ENCODE measurements at places on chromosomes 1 and 21. TPM values are rescaled to one million over a fixed set of nuclear protein-coding genes. Genes with fewer than 3 reads are reported as not detected.

Gene ATP1A4
- not detected for total RNA-seq

Gene PIGK
- 12.1 TPM for total RNA-seq

Gene RGS8
- total RNA-seq = not detected

Gene SLC35F3
- total RNA-seq = 0.68 TPM

Gene GNG5
- 93.1 TPM for total RNA-seq

Gene PDZK1IP1
- total RNA-seq = 273 TPM

Gene OR6K3
- total RNA-seq = not detected

Gene MPL
- 0.48 TPM for total RNA-seq

Gene FAM131C
- total RNA-seq = 0.80 TPM

Gene WNT3A
- total RNA-seq = 0.44 TPM

Gene CD52
- 7.5 TPM for total RNA-seq

Gene LYPD8
- total RNA-seq = not detected

Gene ZBTB17
- total RNA-seq = 26.5 TPM

Gene KLHDC9
- 4.5 TPM for total RNA-seq

Gene CA6
- not detected for total RNA-seq

Gene CYP2J2
- total RNA-seq = 8.8 TPM

Gene S100A1
- 0.44 TPM for total RNA-seq

Gene OR14C36
- total RNA-seq = not detected

Gene CLDN8
- total RNA-seq = 1.6 TPM

Gene EFCAB14
- total RNA-seq = 63.6 TPM

Gene DDR2
- total RNA-seq = 2.9 TPM

Gene CLDN17
- 1.8 TPM for total RNA-seq

Gene TMEM269
- 0.08 TPM for total RNA-seq

Gene SPRR1B
- total RNA-seq = 2,894 TPM

Gene KRTAP12-2
- total RNA-seq = not detected

Gene NR5A2
- 0.60 TPM for total RNA-seq

Gene TLR5
- total RNA-seq = 11.1 TPM

Gene KRTAP11-1
- total RNA-seq = not detected

Gene CHRNB2
- 0.20 TPM for total RNA-seq

Gene RNF223
- total RNA-seq = 22.3 TPM

Gene FAM177B
- total RNA-seq = 0.64 TPM

Gene LRRC71
- total RNA-seq = not detected

Gene FMO1
- total RNA-seq = 1.8 TPM

Gene ANKRD65
- total RNA-seq = 11.9 TPM

Gene SLC44A3
- 10.1 TPM for total RNA-seq

Gene NEK2
- total RNA-seq = 9.8 TPM

Gene MSH4
- total RNA-seq = 0.36 TPM

Gene ERICH3
- total RNA-seq = not detected

Gene KIF17
- total RNA-seq = 0.60 TPM

Gene GPR37L1
- total RNA-seq = 0.12 TPM

Gene RASAL2
- total RNA-seq = 19.2 TPM

Gene PKP1
- 608 TPM for total RNA-seq

Gene TDRD5
- not detected for total RNA-seq

Gene MATN1
- not detected for total RNA-seq

Gene KCNJ15
- total RNA-seq = 15.5 TPM

Gene PRPF38B
- total RNA-seq = 16.0 TPM

Gene F5
- 0.20 TPM for total RNA-seq

Gene SELP
- 5.3 TPM for total RNA-seq

Gene CSF1
- 4.6 TPM for total RNA-seq

Gene C1orf53
- total RNA-seq = 2.6 TPM

Gene LCE1B
- not detected for total RNA-seq

Gene SYF2
- 20.7 TPM for total RNA-seq

Gene CAPZB
- 262 TPM for total RNA-seq

Gene BACH1
- total RNA-seq = 61.5 TPM

Gene S100A5
- not detected for total RNA-seq

Gene FLG2
- not detected for total RNA-seq

Gene DFFB
- total RNA-seq = 2.4 TPM

Gene DIO1
- not detected for total RNA-seq

Gene DYNLT5
- not detected for total RNA-seq

Data from esophagus mucosa (tissue), 1 donor.